ENCODE measurements at places on chromosomes 1 and 21. TPM values are rescaled to one million over a fixed set of nuclear protein-coding genes. Genes with fewer than 3 reads are reported as not detected.

DNA sequence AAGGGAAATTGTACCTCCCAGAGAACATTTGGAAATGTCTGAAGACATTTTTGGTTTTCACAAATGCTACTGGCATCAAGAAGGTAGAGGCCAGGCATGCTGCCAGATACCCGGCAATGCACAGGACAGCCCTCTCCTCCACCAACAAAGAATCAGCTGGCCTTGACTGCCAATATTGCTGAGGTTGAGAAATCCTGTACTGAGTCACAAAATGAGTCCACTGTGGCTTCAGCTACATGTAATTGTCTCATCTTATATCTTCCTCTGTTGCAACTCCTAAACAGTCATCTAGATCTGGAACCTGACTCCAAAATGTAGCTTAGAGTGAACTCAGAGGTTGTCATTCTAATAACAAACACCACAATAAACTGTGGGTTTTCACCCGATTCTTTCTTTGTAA, 327.5 kb upstream of the POGK start:
- DNase-seq: no peak

DDAH1 gene
- polyA plus RNA-seq: 12.3 TPM

GRCh38 chr1:219666242-219666641, 53.3 kb upstream of the ZC3H11B start:
- no peak for DNase-seq

- DNase-seq: no peak
Measured at GRCh38 chr1:204316164-204316563, 43.6 kb downstream of the PLEKHA6 start.

MYOG gene
- polyA plus RNA-seq: not detected

GRCh38 chr1:201707027-201707426, 121.9 kb upstream of the IPO9 start:
- no peak for DNase-seq
